ENCODE measurements at places on chromosomes 6 and 20. TPM values are rescaled to one million over a fixed set of nuclear protein-coding genes. Genes with fewer than 3 reads are reported as not detected.
A peak's percentile ranks its signal among the peaks of the same experiment; 100 is the strongest.

DNA sequence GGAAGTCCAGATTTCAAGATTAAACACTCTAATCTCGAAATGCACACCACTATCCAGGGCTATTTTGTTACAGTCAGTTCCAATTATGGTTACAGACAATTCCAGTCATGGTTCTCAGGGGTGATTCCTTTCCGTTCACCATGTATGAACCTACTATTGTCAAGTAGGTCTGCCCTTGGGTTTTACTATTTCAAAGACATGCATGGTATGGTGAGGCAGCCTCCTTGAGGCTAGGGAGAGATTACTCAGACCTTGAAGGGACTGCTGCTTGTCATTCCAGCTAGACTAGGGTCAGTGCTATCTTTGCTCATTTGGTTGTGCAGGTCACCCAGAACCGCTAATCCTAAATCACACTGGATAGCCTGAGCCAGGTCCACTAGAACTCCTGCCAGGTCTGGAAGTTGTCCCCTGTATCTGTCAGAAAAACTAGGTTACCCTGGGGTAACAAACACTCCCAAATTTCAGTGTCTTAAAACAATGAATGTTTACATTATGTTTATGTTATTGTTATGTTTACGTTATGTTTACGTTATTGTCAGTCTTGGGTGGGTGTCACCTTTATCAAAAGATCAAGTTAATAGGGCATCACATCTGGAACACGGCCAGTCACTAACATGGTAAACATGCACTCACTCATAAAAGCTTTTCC is 41.1 kb upstream of the E2F3 start:
- H3K27me3 ChIP-seq = no peaks in the 10 kb centered on the region
- H3K27ac ChIP-seq = no peak overlapping the region
- no peak overlapping the region for H3K4me3 ChIP-seq
- no peak for DNase-seq

Gene NRSN2
- 79.0 TPM for total RNA-seq

DNA sequence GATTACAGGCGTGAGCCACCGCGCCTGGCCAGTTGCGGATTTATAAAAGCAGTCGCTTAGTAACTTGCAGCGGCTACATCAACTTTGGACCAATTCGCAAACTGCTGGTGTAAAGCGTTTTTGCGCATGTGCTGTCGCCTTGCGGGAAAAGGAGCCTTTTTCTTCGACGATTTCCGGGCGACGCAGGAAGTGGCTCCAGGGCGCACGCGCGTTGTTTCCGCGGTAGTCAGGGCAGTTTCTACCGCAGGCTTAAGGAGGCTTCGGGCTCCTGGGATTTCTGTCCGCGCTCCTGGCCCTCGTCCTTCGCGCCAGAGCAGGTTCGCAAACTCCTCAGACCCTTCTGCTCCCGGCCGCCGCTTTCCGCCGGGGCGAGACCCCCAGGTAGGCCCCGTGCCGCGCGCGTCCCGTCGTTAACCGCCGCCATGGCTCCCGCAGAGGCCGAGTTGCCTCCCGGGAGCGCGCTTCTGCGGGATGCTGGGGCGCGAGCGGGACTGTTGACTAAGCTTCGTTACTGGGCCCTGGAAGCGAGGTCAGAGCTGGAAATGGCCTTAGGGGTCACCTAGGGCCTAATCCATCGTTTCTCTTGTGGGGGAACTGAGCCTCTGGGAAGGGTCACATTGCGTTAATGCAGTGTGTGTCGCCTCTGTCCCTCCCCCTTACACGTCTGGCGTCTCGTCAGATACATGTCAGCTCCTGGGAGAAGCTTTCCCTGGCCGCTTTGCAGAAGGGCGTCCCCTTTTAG is at the start of gene RAE1:
TSS of gene RAE1 (plus strand) at position 214 of the 742 bp plus-strand sequence. CDS start 2,784 bp downstream, outside the sequence.
- H3K4me1 ChIP-seq = no peaks in the 10 kb centered on the region
- peak within 1 kb of the TSS; percentile 82 for H3K4me3 ChIP-seq
- H3K36me3 ChIP-seq = no peaks in the 10 kb centered on the region
- H3K27ac ChIP-seq = peak within 1 kb of the TSS; percentile 57
- peak; percentile 94 for DNase-seq
- H3K27me3 ChIP-seq = no peaks in the 10 kb centered on the region

DNA sequence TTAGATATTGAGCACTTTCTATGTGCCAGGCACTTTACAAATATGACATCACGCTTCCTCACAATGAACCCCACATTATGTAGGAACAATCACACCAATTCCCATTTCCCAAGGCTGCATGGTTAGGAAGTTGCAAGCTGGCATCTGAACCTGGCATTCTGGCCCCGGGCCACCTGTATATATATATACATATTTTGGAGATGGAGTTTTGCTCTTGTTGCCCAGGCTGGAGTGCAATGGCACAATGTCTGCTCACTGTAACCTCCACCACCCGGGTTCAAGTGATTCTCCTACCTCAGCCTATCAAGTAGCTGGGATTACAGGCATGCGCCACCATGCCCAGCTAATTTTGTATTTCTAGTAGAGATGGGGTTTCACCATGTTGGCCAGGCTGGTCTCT is 30.4 kb downstream of the SRC start:
- no peak overlapping the region for H3K4me3 ChIP-seq
- H3K27ac ChIP-seq = no peak overlapping the region
- peaks cover 12% of the 10 kb centered on the region for H3K4me1 ChIP-seq

GRCh38 chr6:69863766-69864165 is 2.6 kb upstream of the COL19A1 start:
- DNase-seq = no peak
- H3K36me3 ChIP-seq = no peaks in the 10 kb centered on the region
- peaks cover 5% of the 10 kb centered on the region for H3K4me1 ChIP-seq
- H3K4me3 ChIP-seq = no peak overlapping the region
- no peaks in the 10 kb centered on the region for H3K27me3 ChIP-seq

GRCh38 chr6:160668589-160668988 is 4.5 kb upstream of the LPA start:
- H3K4me1 ChIP-seq = no peaks in the 10 kb centered on the region
- H3K36me3 ChIP-seq = no peaks in the 10 kb centered on the region
- H3K27me3 ChIP-seq = no peaks in the 10 kb centered on the region
- no peak for DNase-seq
- no peak overlapping the region for H3K4me3 ChIP-seq

Gene KHDC1
- total RNA-seq = 6.6 TPM

All from testis (tissue), 5 donors.